PC-9 (cell line): ENCODE measurements at places on chromosomes 13 and 19. TPM values are rescaled to one million over a fixed set of nuclear protein-coding genes. Genes with fewer than 3 reads are reported as not detected.

The SYCN gene
- not detected in 2 replicates for total RNA-seq

The KLK6 gene
- 490 and 581 TPM in 2 replicates for total RNA-seq

The NCAN gene
- not detected in 2 replicates for total RNA-seq

The DIAPH3 gene
- 26.4 and 39.3 TPM in 2 replicates for total RNA-seq

The COQ8B gene
- total RNA-seq = 57.7 and 66.6 TPM in 2 replicates

The TRAPPC6A gene
- 61.6 and 104 TPM in 2 replicates for total RNA-seq

The S1PR4 gene
- total RNA-seq = 0.37 and 0.83 TPM in 2 replicates

The LSR gene
- 131 and 145 TPM in 2 replicates for total RNA-seq

The C19orf85 gene
- 0.73 and 0.74 TPM in 2 replicates for total RNA-seq

The PRODH2 gene
- not detected in 2 replicates for total RNA-seq

The IGSF23 gene
- total RNA-seq = not detected in 2 replicates

The SELENOV gene
- 0.35 TPM in 1 of 2 replicates, not detected in the other for total RNA-seq

The DOHH gene
- total RNA-seq = 7.7 and 11.7 TPM in 2 replicates

The SIGLEC8 gene
- total RNA-seq = not detected in 2 replicates

The ZNF729 gene
- total RNA-seq = not detected in 2 replicates

The KIR2DL4 gene
- not detected in 2 replicates for total RNA-seq

The SUCLA2 gene
- 32.0 and 44.8 TPM in 2 replicates for total RNA-seq

The OR7C1 gene
- total RNA-seq = not detected in 2 replicates

The CGB1 gene
- total RNA-seq = 0.83 TPM in 1 of 2 replicates, not detected in the other

The ZNF571 gene
- 2.1 and 2.2 TPM in 2 replicates for total RNA-seq

The B3GNT3 gene
- 47.7 and 65.9 TPM in 2 replicates for total RNA-seq

The TSEN34 gene
- 134 and 162 TPM in 2 replicates for total RNA-seq

The GFY gene
- not detected in 2 replicates for total RNA-seq

The PSG5 gene
- total RNA-seq = 0.43 and 2.3 TPM in 2 replicates

The HIF3A gene
- total RNA-seq = 0.25 TPM in 1 of 2 replicates, not detected in the other

The ZNF302 gene
- 17.5 and 19.5 TPM in 2 replicates for total RNA-seq

The ACER1 gene
- total RNA-seq = not detected in 2 replicates

The STAP2 gene
- total RNA-seq = 26.9 and 29.8 TPM in 2 replicates

The CEACAM5 gene
- 18.1 and 23.3 TPM in 2 replicates for total RNA-seq

The SYNE4 gene
- total RNA-seq = 36.6 and 39.5 TPM in 2 replicates

The PSG7 gene
- not detected in 2 replicates for total RNA-seq

The AXL gene
- 236 and 271 TPM in 2 replicates for total RNA-seq

The LYPD3 gene
- total RNA-seq = 70.8 and 78.3 TPM in 2 replicates

The CAPS gene
- 32.0 and 41.5 TPM in 2 replicates for total RNA-seq

The CCDC70 gene
- not detected in 2 replicates for total RNA-seq

The HIPK4 gene
- 0.37 and 0.38 TPM in 2 replicates for total RNA-seq

The CPAMD8 gene
- 23.7 and 25.8 TPM in 2 replicates for total RNA-seq

The C19orf67 gene
- total RNA-seq = not detected in 2 replicates

The C13orf42 gene
- total RNA-seq = not detected in 2 replicates
